ENCODE measurements at places on chromosomes 4 and X. TPM values are rescaled to one million over a fixed set of nuclear protein-coding genes. Genes with fewer than 3 reads are reported as not detected.

- no peaks in the 10 kb centered on the region for H3K27me3 ChIP-seq
- DNase-seq, result peak; percentile 36
- H3K27ac ChIP-seq, result peak overlapping the region; percentile 26
- no peak overlapping the region for H3K4me3 ChIP-seq
- H3K4me1 ChIP-seq, result no peaks in the 10 kb centered on the region
Measured at GRCh38 chr4:156829201-156829873, 142.3 kb downstream of the PDGFC start.

DNA sequence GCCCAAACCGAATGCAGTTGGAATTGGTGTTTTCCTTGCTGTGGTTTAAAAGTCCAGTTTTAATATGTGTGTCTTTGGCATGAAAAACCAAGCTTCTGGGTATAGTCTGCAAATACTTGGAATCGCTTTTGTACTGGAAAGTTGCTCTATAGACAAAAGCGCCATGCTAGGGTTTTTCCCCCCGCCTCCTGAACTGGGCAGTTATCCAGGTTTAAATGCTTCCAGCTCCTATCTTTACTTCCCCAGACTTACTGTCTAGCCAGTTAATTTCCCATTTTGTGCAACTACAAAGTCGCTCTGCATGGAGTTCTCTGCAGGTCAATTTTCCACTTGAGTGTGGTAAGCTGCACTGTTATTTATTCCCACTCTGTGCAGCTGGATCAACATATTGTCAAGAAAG, 2.7 kb downstream of the RASL11B start:
- peaks cover 20% of the 10 kb centered on the region for H3K4me1 ChIP-seq
- H3K4me3 ChIP-seq, result no peak overlapping the region
- DNase-seq, result peak; percentile 38
- no peaks in the 10 kb centered on the region for H3K36me3 ChIP-seq
- H3K27me3 ChIP-seq, result no peaks in the 10 kb centered on the region
- no peak overlapping the region for H3K27ac ChIP-seq

DNA sequence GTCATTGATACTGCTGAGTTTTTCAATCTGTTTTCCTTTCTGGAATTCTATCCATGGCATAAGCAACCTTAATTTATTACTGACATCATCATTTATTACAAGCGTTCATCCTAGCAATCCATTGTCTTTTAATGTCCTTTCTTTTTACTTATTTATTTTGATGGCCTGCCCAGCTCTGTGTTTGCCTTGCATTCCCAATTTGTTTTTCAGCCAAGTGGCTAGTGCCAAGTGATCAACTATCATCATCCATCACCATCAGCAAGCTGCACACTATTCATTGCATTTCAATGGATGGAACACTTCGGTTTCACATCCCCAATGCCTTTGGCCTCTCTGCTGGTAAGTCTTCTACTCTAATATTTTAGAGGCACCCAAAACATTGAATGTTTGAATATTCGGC, 831.7 kb upstream of the EPHA5 start:
- no peaks in the 10 kb centered on the region for H3K27me3 ChIP-seq
- H3K4me3 ChIP-seq, result no peak overlapping the region
- H3K4me1 ChIP-seq, result no peaks in the 10 kb centered on the region
- H3K36me3 ChIP-seq, result no peaks in the 10 kb centered on the region

DNA sequence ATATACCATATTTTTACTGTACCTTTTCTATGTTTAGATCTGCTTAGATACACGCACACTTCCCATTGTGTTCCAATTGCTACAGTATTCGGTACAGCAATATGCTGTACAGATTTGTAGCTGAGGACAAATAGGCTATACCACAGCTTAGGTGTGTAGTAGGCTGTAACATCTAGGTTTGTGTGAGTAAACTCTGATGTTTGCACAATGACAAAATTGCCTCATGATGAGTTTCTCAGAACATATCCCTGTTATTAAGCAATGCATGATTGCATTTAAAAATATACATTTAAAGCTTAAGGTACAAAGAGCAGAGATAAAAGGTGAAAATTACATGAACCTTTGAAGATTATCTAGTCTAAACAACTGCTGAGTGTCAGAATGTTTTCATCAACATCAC, 181.7 kb downstream of the ADGRA3 start:
- no peak for DNase-seq
- H3K27ac ChIP-seq, result no peak overlapping the region
- no peaks in the 10 kb centered on the region for H3K36me3 ChIP-seq
- H3K4me1 ChIP-seq, result no peaks in the 10 kb centered on the region
- no peak overlapping the region for H3K4me3 ChIP-seq

- no peaks in the 10 kb centered on the region for H3K27me3 ChIP-seq
- no peak for DNase-seq
- no peaks in the 10 kb centered on the region for H3K4me1 ChIP-seq
- H3K4me3 ChIP-seq, result no peak overlapping the region
- no peak overlapping the region for H3K27ac ChIP-seq
Measured at GRCh38 chr4:96352051-96352517, 512.2 kb downstream of the PDHA2 start.

The FAM241A gene
- 2.0 TPM for total RNA-seq

GRCh38 chr4:40536032-40536431, 93.6 kb downstream of the RBM47 start:
- no peak overlapping the region for H3K4me3 ChIP-seq
- DNase-seq, result no peak
- H3K27ac ChIP-seq, result no peak overlapping the region
- no peaks in the 10 kb centered on the region for H3K27me3 ChIP-seq
- no peaks in the 10 kb centered on the region for H3K36me3 ChIP-seq
- H3K4me1 ChIP-seq, result no peaks in the 10 kb centered on the region

- no peaks in the 10 kb centered on the region for H3K36me3 ChIP-seq
- H3K27ac ChIP-seq, result no peak overlapping the region
- no peak overlapping the region for H3K4me3 ChIP-seq
- no peaks in the 10 kb centered on the region for H3K4me1 ChIP-seq
Measured at GRCh38 chrX:115966920-115967319, 203.6 kb upstream of the AGTR2 start.

The PNMA6F gene
- total RNA-seq, result not detected

GRCh38 chrX:13911586-13911985, 94.7 kb upstream of the GPM6B start:
- no peaks in the 10 kb centered on the region for H3K4me1 ChIP-seq
- H3K36me3 ChIP-seq, result no peaks in the 10 kb centered on the region
- H3K27ac ChIP-seq, result no peak overlapping the region

The TEX13A gene
- total RNA-seq, result not detected

GRCh38 chrX:85963736-85964135, 83.6 kb downstream of the CHM start:
- no peak for DNase-seq
- no peaks in the 10 kb centered on the region for H3K36me3 ChIP-seq
- H3K4me3 ChIP-seq, result no peak overlapping the region
- no peaks in the 10 kb centered on the region for H3K27me3 ChIP-seq

The TCP11X2 gene
- total RNA-seq, result not detected

The ABLIM2 gene
- 0.81 TPM for total RNA-seq

The GAGE12J gene
- total RNA-seq, result not detected

The SRPX gene
- 56.6 TPM for total RNA-seq

The DUSP21 gene
- not detected for total RNA-seq

- H3K4me3 ChIP-seq, result no peak overlapping the region
- no peak overlapping the region for H3K27ac ChIP-seq
- no peak for DNase-seq
- H3K27me3 ChIP-seq, result no peaks in the 10 kb centered on the region
Measured at GRCh38 chrX:10021461-10022272, 54.5 kb downstream of the CLDN34 start.

DNA sequence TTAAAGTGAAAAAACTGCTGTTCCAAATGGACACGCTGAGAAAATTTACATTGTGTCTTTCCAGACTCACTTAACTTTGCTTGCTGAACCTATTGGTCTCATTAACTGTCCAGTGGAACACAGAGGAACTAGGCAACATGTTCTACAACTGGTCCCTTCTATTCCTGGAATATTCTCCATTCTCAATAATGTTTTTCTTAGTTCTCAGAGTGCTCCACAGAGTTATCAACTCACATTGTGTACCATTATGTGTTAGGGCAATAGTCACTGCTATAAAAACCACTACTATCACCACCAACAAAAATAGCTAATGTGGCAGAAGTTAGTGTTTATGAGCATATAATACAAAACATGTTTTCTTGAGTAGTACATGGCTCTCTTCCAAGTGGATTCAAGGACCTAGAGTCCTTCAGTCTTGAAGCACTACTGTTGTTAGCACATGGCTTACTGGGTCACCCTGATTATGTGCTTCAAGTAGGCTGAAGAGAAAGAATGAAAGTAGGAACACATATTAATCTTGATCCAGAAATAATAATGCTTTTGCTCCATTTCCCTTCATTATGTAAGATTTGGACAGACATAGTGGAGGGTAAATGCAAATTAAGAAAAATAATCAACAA, 865.3 kb upstream of the HS3ST1 start:
- no peak overlapping the region for H3K4me3 ChIP-seq
- no peaks in the 10 kb centered on the region for H3K36me3 ChIP-seq
- DNase-seq, result no peak
- H3K4me1 ChIP-seq, result no peaks in the 10 kb centered on the region
- H3K27ac ChIP-seq, result no peak overlapping the region

- H3K27ac ChIP-seq, result no peak overlapping the region
- H3K27me3 ChIP-seq, result no peaks in the 10 kb centered on the region
- H3K4me1 ChIP-seq, result no peaks in the 10 kb centered on the region
- H3K4me3 ChIP-seq, result no peak overlapping the region
- DNase-seq, result no peak
Measured at GRCh38 chr4:169996379-169997240, 29.6 kb downstream of the MFAP3L start.

The CDX4 gene
- not detected for total RNA-seq

The ARX gene
- total RNA-seq, result 23.9 TPM

The SPIN2A gene
- total RNA-seq, result 0.63 TPM

The CT45A1 gene
- total RNA-seq, result not detected

The TMEM144 gene
- total RNA-seq, result 7.4 TPM

DNA sequence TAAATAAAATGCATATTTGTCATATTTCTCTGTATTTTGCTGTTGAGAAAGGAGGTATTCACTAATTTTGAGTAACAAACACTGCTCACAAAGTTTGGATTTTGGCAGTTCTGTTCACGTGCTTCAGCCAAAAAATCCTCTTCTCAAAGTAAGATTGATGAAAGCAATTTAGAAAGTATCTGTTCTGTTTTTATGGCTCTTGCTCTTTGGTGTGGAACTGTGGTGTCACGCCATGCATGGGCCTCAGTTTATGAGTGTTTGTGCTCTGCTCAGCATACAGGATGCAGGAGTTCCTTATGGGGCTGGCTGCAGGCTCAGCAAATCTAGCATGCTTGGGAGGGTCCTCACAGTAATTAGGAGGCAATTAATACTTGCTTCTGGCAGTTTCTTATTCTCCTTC, 3.3 kb downstream of the HTT start:
- no peak for DNase-seq
- no peak overlapping the region for H3K27ac ChIP-seq

- no peak for DNase-seq
- no peak overlapping the region for H3K27ac ChIP-seq
- H3K4me1 ChIP-seq, result no peaks in the 10 kb centered on the region
- no peaks in the 10 kb centered on the region for H3K36me3 ChIP-seq
- H3K4me3 ChIP-seq, result no peak overlapping the region
- H3K27me3 ChIP-seq, result no peaks in the 10 kb centered on the region
Measured at GRCh38 chr4:159791334-159791733, 688.5 kb downstream of the RAPGEF2 start.

GRCh38 chrX:49191574-49192011, 5.4 kb upstream of the PRICKLE3 start:
- H3K36me3 ChIP-seq, result no peaks in the 10 kb centered on the region
- no peaks in the 10 kb centered on the region for H3K27me3 ChIP-seq
- H3K4me1 ChIP-seq, result no peaks in the 10 kb centered on the region
- peak overlapping the region; percentile 62 for H3K4me3 ChIP-seq

DNA sequence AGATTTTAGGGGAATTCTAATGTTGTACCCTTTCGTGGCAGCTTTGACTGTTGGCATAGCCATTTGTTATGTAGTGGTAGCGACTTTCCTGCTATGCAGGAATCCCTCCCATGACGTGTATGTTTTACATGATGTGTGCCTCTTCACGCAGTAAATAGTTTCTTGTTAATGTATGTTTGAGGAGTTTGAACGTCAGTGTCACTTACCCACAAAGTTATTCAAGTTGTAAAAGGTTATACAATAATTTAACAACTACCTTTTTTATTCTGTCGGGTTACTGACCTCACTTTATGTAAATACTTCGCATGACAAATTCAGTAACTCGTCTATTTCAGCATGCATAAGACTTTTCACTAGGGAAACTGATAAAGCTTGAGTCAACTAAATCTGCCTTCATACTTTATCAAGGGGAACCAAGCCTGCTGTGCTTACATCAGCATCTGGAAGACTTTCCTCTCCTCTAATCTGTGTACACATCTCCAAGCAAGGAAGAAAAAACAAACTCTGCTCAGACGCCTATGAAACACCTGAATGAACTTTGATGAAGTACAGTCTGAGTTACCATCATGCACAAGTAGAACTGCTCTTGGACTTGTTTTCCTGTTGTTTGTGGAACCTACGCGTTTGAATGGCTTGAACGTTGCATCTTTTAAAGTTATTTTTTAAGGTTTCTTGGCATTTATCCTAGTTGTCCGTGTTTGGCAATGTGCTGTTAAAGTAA, 61.2 kb downstream of the SLC9A6 start:
- H3K4me3 ChIP-seq, result no peak overlapping the region
- no peaks in the 10 kb centered on the region for H3K36me3 ChIP-seq
- no peaks in the 10 kb centered on the region for H3K4me1 ChIP-seq
- DNase-seq, result no peak
- H3K27ac ChIP-seq, result no peak overlapping the region
- H3K27me3 ChIP-seq, result no peaks in the 10 kb centered on the region

DNA sequence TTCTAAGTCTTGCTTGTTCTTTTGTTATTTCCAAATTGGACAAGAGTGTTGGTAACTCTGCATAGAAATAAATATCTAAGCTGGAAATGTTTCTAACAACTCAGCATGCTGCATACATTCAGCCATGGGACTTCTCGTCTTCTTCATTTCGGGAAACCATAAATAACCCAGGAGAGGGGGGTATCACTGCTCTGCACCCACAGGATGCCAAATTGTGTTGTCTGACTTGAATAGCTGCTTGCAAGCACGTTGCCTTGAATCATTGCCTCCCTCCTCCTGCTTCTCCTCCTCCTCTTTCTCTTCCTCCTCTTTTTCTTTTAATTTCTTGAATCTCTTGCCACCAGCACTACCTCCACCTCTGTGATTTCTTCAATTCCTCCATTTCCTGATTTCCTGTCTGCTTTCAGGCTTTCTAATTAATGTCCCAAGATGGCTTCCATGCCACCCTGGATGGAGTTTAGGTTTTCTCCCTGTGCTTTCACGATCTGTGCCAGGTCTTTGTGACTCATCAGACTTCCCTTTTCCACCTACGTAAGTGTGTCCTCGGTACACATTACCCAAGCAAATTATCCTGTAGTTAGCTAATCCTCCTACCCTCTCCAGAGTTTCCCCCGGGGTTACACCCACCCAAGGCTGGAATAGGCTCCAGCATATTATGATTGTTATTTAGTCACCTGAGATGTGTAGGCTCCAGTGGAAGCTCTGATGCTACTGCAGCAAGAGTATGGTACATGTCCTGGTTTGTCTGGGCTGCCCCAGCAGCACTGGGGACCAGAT, 122.6 kb upstream of the VCX3B start:
- H3K4me3 ChIP-seq, result no peak overlapping the region
- DNase-seq, result no peak
- H3K27me3 ChIP-seq, result no peaks in the 10 kb centered on the region
- no peaks in the 10 kb centered on the region for H3K36me3 ChIP-seq
- no peaks in the 10 kb centered on the region for H3K4me1 ChIP-seq

- H3K27me3 ChIP-seq, result no peaks in the 10 kb centered on the region
- H3K4me1 ChIP-seq, result peaks cover 11% of the 10 kb centered on the region
- H3K4me3 ChIP-seq, result no peak overlapping the region
- H3K27ac ChIP-seq, result no peak overlapping the region
- H3K36me3 ChIP-seq, result no peaks in the 10 kb centered on the region
- no peak for DNase-seq
Measured at GRCh38 chr4:7214359-7214758, 22.0 kb downstream of the SORCS2 start.

Measured in ovary (tissue), 10 donors.